Hematopoietic multipotent progenitor cell treated with erythropoietin and hydrocortisone succinate and interleukin-3 and kit ligand, for 4 days (in vitro differentiated cells): ENCODE measurements at places on chromosomes 11 and 22.

- DNase-seq = no peak
These were observed 222.9 kb downstream of the ST3GAL4 start for GRCh38 chr11:126578426-126578825.

- peak; percentile 25 for DNase-seq
These were observed 19.6 kb downstream of the APOL4 start for GRCh38 chr22:36182056-36182455.

DNA sequence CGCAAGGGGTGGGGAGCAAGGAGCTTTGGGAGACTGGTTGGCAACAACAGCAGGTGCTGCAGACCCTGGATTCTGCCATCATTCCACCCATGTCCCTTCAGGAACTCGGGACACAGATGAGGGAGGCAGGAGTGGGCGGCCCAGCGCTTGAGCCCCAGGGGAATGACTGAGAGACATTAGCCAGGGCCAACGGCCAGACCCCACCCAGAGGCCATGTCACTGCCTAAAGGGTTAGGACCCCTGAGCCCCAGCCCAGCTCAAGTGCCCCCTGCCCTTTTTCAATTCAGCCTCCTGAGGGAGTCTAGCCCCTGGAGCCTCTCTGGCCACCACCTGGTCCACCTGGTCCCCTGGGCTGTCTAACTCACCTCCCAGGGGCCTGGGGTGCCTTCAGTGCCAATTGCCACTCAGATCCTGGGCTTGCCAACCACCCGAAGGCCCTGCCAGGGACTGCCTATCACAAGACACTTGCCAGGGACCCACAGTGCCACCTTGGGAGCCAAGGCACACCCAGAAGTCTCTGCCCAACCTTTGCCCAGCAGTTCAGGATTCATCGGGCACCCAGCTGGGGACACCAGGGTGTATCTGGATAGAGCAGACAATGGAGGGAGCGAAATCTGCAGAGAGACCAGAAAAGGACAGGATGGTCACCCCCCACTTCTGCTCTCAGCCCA is 16.6 kb downstream of the MFNG start:
- no peak for DNase-seq

DNA sequence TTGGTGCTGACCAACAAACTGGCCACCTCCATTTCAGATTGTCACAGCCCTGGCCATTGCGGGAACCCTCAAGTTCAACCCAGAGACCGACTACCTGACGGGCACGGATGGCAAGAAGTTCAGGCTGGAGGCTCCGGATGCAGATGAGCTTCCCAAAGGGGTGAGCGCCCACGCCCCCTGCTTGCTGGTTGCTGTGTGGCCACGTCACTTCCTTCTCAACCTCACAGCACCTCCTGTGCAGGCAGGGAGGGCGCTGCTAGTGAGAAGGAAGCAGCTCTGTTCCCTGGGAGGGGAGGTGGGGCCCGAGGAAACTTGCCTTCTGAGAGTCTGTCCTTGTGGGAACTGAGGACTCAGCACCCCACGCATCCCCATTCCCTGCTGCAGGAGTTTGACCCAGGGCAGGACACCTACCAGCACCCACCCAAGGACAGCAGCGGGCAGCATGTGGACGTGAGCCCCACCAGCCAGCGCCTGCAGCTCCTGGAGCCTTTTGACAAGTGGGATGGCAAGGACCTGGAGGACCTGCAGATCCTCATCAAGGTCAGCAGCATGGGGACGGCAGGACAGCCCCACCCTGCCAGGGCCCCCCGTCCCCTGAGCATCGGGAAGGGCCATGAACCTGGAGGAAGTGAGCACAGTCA is 19.3 kb downstream of the POLR3H start:
- DNase-seq = peak; percentile 78

DNA sequence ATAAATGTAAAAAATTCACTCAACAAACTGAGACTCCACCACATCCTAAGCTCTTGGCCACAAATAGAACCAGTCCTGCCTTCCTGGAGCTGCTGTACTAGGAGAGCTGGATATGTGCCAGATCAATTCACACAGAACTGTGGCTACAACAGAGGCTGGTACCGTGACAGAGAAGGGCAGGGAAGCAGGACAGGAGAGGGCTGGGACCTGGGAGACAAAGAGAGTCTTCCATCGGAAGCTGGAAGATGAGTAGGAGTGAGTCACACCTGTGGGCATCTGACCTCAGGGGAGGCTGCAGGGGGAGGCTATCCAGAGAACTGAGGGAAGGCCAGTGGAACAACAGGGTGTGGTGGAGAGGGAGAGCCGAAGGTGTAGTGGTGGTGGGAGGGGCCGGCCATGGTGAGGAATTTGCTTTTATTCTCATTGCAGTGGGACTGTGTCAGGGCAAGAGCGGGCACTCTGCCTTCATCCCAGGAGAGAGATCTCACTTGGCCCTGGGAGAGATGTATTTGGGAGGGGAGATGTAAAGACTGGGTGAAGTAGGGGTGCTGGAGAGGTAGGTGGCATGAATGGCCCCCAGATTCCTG is 1.9 kb upstream of the LTBP3 start:
- peak; percentile 53 for DNase-seq

DNA sequence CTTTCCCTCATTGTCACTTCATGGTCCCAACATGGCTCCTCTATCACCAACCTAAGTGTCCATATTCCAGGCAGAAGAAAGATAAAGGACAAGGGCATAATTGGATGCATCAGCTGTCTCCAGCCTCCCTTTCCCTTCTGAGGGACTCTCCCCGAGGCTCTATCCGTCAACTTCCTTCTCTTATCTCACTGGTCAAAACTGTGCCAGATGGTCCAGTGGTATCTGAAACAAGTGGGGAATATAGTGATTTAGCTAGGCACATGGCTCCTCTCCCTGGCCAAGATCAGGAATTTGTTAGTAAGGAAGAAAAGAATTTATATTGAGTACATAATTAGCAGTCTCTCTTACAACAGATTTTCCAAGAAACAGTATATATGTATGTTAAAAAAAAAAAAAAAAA is 12.6 kb upstream of the SPON1 start:
- no peak for DNase-seq
